ENCODE measurements at places on chromosomes 4 and X.

DNA sequence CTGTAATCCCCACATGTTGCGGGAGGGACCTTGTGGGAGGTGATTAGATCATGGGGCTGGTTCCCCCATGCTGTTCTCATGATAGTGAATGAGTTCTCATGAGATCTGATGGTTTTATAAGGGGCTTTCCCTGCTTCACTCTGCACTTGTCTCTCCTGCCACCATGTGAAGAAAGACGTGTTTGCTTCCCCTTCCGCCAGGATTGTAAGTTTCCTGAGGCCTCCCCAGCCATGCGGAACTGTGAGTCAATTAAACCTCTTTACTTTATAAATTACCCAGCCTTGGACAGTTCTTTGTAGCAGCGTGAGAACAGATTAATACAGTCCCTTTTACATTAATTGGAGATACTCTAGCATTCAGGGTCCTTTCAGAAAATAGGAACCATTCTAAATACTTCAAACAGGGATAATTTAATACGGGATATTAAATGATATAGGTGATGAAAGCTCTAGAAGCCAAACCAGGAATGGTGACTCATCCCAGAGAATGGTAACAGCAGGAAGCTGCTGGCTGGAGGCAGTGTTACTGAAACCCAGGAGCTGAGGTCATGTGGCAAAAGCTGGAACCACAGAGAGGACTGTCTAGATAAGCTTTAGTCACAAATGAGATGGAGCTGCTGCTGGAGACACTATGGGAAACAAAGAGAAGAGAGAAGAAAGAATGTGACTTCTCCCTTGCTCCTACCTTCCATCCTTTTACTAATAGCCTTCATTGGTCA is 57.3 kb downstream of the GSTCD start:
- no peak for DNase-seq

DNA sequence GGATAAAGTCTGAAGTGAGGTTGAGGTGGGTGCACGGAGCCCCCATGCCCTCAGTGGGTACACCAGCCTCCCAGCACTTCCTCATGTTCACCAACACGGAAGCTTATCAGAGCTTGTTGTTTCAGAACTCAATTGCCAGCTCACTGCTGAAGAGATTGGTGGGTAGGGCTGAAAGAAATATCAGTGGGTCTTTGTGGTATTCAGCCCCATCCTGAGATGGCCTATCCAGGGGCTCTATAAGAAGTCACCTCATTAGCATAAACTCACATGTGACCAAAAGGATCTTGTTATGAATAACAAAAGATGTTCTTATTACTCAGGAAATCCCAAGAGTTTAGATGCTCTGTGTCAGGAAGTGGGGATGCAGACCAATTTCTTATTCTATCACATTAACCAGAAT is 177.3 kb downstream of the ARHGAP10 start:
- no peak for DNase-seq

GRCh38 chr4:130608121-130608520 is 1512.2 kb downstream of the C4orf33 start:
- DNase-seq: no peak

DNA sequence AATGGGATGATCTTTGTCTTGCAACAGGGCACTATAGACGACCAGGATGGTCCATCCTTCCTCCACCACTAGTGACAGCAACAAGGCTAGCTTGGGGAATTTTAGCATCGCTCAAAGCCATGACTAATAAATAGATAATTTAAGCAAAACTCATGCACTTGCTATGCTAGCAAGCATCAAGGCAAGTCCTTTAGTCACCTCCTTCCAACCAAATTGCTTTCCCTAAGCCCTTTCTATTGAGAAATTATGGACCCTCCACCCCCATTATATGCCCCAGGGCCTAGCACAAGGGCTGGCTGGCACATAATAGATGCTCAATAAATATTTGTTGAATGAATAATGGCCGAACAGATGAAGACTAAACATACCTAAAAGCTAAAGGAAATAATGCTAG is 28.6 kb downstream of the SLC16A2 start:
- no peak for DNase-seq

DNA sequence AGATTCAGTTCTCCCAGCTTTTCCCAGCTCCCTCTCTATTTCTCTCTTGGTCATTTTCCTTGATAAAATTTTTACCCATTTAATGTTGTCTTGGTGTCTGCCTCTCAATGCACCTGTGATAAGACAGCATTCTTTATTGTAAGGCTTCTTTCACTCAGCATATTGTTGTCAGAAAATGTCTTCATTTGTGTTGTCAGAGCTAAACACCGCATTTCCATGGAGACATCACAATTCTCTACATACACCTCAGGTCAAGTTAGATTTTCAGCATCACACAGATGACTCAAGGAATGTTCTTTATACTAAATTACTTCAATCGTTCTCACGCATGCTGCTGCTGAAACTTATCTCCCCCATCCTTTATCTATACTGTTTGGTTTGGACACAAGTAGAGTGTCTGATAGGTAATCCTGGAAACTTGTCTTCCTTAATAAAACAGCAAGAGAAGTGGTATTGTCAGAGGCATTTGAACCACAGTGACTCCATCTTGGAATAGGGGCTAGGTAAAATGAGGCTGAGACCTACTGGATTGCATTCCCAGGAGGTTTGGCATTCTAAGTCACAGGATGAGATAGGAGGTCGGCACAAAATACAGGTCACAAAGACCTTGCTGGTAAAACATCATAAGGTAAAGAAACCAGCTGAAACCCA is 41.3 kb upstream of the EFHC2 start:
- no peak for DNase-seq

DNA sequence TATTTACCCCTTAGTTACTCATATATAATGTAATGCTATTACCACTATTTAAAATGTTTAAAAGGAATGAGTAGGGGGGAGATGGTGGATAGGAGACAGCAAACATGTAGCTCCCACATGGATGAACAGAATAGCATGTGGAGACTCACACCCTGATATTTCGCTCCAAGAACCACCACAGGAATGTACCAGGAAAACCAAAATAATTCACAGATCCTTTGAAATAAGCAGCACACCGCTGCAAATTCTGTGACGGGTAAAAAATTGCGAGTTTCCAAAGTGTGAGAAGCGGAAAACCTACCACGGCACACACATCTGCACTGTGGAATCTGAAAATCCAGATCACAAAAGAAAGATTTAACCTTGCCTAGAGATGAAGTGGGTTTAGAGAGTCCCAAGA is 428.2 kb downstream of the TLL1 start:
- DNase-seq: no peak

DNA sequence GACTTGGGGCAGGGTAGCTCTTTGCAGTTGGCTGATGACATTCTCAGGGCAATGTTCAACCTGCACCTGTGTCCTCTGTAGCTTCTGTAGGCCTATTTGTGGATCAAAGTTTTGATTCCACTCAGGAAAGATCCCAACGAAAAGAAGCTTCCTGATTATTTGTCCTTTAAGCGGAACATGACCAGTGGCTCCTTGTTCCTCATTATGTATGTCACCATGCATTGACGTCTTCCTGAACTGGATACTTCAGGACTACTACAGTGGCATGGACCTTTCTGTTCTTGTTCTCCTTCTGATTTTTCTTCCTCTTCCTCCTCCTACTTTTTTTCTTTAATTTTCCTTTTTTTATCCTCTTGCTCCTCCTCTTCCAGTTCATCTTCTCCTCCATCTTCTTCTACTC is 62.4 kb downstream of the NBDY start:
- no peak for DNase-seq

- no peak for DNase-seq
Measured at GRCh38 chrX:132088864-132089263, 39.0 kb downstream of the FRMD7 start.

- no peak for DNase-seq
Measured at GRCh38 chrX:130014356-130014755, 31.9 kb downstream of the BCORL1 start.

DNA sequence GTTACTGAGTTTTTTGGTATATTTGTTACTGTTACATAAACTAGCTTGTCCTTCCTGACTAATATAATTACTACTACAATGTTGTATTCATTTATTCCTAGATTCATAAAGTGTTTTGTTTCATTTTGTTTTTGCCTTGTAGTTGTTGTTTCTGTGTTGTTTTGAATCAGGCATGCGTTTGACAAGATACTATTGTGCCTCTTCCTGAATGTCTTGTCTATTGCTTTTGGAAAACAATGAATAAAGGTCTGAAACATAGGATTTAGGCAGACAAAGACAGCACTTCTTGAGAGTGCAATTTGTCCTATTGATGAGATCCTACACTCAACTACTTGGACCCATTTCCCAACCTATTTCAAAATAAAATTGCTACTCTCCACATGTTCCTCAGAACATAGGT is 630.4 kb upstream of the BOD1L1 start:
- no peak for DNase-seq

DNA sequence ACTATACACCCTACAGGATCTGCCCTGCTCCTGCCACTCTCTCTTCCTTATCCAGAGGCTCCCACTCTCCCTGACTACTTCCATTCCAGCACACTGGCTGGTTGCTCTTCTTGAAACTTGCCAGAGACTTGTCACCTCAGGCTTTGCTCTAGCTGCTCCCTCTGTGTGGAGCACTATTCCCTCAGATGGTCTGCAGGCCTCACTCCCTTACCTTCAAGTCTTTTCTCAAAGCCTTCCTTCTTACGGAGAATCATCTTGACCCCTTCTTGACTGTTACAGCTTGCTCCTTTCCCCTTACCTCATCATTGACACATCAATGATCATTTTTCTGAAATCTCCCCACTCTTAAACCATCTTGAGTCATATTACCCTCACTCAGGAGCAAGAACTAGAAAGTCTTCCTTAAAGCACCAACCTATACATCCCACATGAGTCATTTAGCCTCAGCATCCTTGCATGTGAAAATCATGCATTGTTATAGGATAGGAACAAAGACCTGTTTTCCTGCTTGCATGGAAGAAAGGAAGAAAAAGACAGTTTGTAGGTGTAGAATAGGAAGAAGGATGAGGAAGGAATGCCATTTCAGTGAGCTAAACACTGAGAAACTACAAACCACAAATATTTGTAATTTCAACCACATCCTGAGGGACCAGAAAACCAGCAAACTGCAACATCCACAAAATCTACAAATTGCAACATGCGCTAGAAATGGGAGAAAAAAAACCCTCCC is 55.7 kb downstream of the ANTXR2 start:
- peak; percentile 53 for DNase-seq

GRCh38 chrX:68186552-68187262 is 246.6 kb downstream of the OPHN1 start:
- DNase-seq: no peak

Measured in DND-41 (cell line).